Type B pancreatic cell (in vitro differentiated cells): ENCODE measurements at places on chromosomes 2 and 18. TPM values are rescaled to one million over a fixed set of nuclear protein-coding genes. Genes with fewer than 3 reads are reported as not detected.
A peak's percentile ranks its signal among the peaks of the same experiment; 100 is the strongest.

The SKA1 gene
- 5.7 and 14.0 TPM in 2 replicates for total RNA-seq

The PIEZO2 gene
- total RNA-seq: 21.8 and 38.8 TPM in 2 replicates

The RNF125 gene
- total RNA-seq: 0.94 and 1.8 TPM in 2 replicates

The KATNAL2 gene
- 1.9 and 8.6 TPM in 2 replicates for total RNA-seq

The EEF1B2 gene
- 623 and 674 TPM in 2 replicates for total RNA-seq

DNA sequence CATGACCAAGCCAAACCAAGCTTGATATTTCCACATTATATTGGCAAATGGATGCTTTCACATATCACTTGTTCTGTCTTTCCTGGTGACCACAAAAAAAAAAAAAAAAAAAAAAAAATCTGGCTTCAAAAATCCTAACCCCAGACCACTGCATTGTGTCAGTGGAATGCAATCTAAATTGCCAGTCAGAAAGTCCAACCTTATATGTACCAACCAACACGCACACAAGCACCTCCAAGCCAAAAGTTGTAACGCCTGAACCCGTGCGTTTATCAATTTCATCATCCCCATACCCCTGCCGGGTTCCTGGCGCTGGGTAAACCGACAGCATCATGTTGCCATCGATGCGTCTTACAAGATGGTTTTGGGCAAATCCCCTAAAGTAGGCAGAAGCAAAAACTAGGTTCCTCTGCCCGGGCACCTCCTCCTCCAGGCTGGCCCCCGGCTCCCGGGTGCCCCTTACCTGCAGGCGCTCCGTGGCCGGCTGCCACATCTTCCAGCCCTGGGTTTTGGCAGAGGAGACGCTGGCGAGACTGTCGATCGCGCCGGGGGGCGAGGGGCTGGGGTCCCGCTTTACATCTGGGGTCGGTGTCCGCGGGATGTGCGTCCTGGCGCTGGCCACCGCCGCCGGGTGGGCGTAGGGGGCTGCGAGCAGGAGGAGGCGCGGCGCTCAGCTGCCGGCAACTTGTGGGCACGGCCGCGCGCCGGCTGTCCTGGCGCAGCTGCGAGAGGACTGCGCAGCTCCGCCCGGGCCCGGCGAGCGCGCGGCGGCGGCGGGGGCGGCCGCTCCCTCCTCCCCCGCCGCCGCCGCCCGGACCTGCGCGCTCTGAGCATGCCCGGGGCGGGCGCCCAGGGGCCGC lies at the start of gene PID1:
Gene PID1 (minus strand): TSS at position 737 of the 860 bp plus-strand sequence. CDS start 244 bp downstream, at position 493.
- peak; percentile 66 for DNase-seq

DNA sequence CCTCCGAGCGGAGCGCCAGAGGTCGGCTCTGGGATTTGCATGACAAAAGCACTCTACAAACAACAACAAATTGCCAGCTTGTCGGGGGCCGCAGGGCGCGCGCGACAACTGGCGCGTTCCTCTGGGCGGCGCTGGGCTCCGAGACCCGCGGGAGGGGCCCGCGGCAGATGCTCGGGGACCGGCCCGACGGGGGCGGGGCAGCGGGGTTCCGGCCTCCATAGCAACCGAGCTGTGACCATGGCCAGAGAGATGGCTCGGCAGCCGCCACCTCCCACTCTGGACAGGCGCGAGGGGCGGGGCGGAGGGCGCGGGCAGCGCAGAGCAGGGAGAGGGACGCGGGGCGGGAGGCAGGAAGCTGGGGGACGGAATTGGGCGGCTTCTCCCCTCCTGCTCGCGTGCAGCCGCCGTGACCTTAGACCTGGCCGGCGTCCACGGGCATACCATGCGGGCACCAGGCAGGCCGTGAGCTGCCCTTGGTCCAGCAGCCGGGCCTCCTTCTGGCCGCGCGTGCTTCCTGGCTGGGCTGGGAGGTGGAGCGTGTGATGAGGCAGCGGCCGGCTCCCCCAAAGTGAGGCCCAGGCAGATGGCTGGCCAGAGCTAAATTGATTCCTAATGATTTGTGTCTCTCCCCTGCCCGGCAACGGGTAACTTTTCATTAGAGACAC lies 171.5 kb downstream of the CELF4 start:
- peak; percentile 80 for DNase-seq

DNA sequence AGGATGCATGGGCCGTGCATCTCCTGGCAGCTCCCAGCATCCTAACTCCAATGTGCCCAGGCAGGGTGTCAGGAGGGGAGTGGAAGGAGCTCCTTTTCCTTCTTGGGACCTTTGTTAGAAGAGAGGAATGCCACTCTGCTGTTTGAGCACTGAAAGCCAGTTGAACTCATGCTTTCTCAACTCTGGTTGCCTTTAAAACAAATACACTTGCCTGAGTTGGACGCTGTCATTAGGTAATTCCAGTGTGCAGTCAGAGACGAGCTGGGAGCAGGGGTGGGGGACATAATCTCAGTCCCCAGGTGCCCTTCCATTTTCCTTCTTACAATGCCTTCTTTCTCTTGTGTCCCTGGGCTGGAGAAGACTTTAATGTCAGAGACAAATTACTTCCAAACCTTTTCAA lies 44.4 kb upstream of the IL1R2 start:
- DNase-seq: no peak

DNA sequence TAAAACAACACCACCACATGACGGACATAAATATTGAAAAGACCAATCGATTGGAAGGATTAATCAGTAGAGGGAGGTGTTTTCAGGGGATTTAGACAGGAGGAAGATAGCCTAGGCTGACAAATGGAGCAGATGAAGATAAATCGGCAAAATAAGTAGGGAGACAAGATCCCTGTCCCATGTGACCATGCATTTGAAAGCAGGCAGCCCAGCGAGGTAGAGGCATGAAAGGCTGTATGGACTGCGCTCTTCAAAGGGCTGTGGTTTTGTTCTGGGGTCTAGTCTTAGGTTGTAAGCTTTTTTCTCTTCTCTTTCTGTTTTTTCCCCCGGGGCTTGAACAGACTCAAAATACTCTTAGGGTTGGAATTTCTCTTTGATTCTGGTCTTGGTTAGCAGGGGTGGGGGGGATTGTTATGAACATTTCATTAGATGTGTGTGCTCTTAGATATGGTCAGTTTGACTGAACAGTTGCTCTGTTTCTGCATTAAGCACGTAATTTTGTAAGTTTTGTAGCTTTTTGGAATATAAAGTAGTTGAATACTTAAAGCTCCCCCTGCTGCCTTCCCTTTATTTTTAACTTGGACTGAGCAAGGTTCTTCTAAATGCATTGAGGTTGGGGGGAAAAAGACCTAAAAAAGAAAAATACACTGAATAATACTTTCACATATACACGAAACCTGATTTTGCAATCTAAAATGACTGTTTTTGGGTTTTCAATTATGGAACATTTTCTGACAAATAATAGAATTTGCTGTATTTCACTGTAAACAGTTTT lies 32.2 kb downstream of the ZNF532 start:
- DNase-seq: no peak

DNA sequence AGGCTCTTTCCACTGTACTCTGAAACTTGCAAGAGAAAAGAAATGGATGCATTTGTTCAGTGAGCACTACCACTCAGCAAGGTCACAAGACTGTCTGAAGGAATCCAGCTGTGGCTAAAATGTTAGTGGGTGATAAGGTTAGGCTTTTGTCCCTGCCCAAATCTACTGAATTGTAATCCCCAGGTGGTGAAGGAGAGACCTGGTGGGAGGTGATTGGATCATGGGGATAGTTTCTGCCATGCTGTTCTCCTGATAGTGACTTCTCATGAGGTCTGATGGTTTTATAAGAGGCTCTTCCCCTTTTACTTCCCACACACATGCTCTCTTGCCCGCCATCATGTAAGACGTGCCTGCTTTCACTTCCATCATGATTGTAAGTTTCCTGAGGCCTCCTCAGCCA lies 68.2 kb downstream of the ZNF385B start:
- no peak for DNase-seq

- DNase-seq: no peak
Measured at GRCh38 chr2:25401307-25402026, 59.7 kb upstream of the DNMT3A start.

DNA sequence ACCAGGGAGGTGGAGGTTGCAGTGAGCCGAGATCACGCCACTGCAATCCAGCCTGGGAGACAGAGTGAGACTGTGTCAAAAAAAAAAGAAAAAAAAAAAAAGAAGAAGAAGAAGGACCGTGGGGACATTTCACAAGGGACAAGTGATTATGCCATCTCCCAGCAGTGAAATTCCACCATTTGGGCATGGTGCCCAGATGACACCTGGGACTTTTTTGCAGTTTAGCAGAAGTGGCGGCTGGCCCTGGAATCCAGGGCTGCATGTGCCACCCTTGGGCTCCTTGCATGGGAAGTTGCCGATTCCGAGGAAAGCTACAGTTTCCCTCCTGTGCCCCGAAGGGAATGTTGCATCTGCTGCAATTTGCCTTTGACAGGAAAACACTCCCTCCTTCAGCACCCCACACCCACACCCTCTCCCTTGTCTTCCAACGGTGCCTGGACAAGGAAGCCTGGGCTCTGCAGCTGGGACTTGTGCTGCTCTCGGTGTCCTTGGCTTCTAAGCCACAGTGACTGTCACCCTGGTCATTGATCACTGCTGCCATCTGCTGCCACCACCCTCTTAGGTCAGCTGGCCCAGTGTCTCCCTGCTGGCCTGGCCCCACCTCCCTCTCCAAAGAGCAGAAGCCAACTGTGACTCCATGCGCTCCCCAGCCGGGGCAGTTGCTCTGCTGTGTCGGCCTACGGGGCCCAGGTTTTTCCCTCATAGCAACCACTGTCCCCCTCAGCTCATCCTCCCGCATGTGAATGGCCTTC lies 56.4 kb upstream of the LRRC30 start:
- DNase-seq: peak; percentile 66
